ENCODE measurements at places on chromosomes 11 and 22.

- no peak for DNase-seq
These were observed 8.2 kb downstream of the CBX7 start for GRCh38 chr22:39144101-39144767.

- no peak for DNase-seq
These were observed 71.3 kb downstream of the KCNC1 start for GRCh38 chr11:17805873-17806272.

DNA sequence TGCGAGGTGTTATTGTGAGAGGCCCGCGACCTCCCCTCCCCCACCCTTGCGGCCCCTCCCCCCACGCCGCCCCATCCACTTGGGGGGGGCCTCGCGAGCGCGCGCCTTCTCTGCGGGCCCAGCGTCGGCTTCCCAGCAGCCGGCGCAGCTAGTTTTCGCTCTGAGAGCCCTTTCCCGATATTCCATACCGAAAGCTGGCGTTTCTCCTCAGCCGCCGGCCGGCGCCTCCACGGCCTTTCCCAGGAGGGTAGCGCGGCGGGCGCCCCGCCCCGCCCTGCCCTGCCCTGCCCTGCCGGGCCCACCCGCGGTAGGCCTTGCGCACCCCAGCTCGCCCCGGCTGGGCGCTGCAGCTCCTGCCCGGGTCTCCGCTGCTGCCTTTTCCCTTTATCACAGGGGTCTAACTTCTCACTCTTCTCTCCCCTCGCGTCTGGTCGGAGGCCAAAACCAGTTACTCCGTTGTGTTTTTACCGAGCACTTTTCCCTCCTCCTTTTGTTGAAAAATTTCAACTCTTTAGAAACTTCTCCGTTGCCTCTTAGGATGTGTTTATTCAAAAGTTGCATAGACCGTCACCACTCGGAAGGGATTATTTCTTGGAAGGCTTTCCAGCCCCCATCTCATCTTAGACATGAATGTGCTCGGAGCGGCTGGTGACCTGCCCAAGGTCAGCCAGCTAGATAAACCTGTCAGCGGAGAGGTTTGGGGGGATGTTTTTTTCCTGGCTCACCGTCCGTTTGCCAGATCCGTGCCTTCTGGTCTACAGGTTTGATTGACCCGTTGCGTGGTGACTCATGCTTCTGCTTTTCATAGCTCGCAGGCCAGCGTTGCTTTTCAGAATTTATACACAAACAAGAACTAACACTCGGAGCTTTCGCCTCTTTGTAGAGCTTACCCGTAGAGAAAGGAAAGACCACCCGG is 648 bp downstream of the PAFAH1B2 start:
- DNase-seq = peak; percentile 56

- DNase-seq = no peak
These were observed 68.0 kb downstream of the EFCAB6 start for GRCh38 chr22:43743929-43744643.

DNA sequence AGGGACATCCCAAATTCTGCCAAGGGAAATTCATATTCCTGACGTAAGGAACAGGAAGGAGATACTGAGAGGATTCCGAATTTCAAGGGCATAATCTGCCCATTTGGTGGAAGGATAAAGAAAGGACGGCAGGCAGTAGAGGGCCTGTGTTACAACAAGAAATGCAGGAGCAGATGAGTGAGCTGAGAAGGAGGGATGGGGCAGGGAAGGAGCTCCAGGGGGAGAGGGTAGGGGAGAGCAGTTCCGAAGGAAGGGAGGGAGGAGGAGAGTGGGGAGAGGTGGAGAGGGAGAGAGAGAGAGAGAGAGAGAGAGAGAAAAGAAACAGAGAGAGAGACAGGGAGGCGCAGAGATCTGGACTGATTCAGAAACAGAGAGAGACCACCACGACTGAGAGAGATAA is 843 bp downstream of the OPCML start:
- DNase-seq = no peak
